Dermis microvascular lymphatic vessel endothelial cell (primary cell): ENCODE measurements at places on chromosomes 3 and 15.
A peak's percentile ranks its signal among the peaks of the same experiment; 100 is the strongest.

- peak; percentile 5 for DNase-seq
These were observed 47.4 kb downstream of the ZNF717 start for GRCh38 chr3:75737831-75738493.

- no peak for DNase-seq
These were observed 174.2 kb upstream of the ATP11B start for GRCh38 chr3:182618981-182619591.

GRCh38 chr3:108822123-108822897, at the start of gene TRAT1:
Gene TRAT1, plus strand, starts transcription at chr3:108822786. Its CDS starts 142 bp downstream, at chr3:108822928.
- DNase-seq, result no peak

DNA sequence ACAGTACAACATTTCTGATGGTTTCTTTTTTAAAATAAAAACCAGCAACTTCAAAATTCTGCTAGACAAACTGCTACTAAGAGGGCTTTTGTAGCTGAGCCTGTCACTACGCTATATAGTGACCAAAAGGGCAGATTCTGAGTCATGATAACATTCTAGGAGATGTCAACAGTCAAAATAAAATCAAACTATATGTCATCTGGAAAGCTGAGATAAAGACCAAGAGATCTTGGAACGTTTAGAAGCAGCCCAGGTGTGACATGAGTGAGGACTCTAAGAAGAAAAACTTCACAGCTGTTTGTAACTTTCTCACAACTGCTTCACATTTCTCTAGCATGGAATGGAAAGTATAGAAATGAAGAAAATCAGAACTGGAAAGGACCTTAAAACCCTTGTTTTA, 84.6 kb downstream of the FILIP1L start:
- no peak for DNase-seq

DNA sequence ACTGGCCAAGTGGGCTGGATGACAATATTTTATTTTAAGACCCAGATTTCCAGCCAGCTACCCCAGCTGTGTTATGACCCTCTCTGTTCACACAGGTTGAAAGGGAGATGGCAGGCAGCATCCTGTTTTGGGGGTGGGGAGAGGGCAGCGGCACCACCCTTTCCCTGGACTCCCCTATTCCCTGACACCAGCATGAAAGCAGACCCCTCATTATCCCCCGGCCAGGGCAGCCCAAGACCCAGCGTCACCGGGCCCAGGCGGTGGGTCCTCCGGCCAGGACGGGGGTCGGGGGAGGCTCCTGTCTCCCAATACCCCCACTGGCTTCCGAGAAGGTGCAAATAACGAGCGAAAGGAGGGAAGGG, 127.6 kb upstream of the MEF2A start:
- no peak for DNase-seq

GRCh38 chr15:26013981-26014380, 150.9 kb upstream of the ATP10A start:
- no peak for DNase-seq
